ENCODE measurements at places on chromosomes 1 and 21.

- DNase-seq = no peak
Observed at GRCh38 chr21:44867464-44867863, 6.0 kb downstream of the PTTG1IP start.

GRCh38 chr1:49465486-49466185, 558.1 kb downstream of the AGBL4 start:
- no peak for DNase-seq

- no peak for DNase-seq
Observed at GRCh38 chr1:8685463-8685862, 132.0 kb downstream of the RERE start.

- no peak for DNase-seq
Observed at GRCh38 chr1:51422367-51423072, 92.2 kb upstream of the TTC39A start.

DNA sequence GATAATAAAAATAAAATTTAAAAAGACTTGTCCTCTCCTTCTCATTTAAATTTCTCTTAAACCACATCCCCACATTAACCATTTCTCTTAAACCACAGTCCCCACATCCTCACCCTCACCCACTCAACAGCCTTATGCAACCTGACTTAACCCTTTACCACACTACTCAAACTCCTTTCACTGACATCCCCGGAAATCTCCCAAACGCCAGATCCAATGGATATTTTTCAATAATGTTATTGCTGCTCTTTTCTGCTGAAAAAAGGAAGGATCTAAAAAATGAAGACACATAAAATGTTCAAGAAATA, 54.2 kb upstream of the EEIG2 start:
- DNase-seq = no peak

DNA sequence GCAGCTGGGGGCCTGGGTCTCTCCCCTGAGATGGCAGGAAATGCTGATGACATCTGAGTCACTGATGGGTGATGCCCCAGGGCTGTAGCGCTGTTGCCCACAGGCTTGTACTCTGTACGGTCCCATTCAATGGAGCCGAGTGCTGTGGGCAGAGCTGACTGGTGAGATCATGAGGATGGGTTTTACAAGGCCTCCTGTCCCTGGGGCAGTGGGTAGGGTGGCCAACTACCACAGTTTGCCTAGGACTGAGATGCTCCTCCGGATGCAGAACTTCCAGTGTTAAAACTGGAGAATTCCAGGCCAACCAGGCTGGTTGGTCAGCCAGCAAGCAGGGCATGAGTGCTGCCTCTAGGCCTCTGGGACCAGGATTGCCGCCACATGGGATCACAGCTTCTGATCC, 9.2 kb downstream of the PHLDA3 start:
- DNase-seq = no peak

GRCh38 chr1:9289711-9290485, 2.8 kb upstream of the SPSB1 start:
- DNase-seq = no peak

GRCh38 chr1:6489383-6489765, 2.1 kb downstream of the PLEKHG5 start:
- no peak for DNase-seq

- DNase-seq = no peak
Observed at GRCh38 chr1:246146804-246147523, 360.1 kb downstream of the SMYD3 start.

DNA sequence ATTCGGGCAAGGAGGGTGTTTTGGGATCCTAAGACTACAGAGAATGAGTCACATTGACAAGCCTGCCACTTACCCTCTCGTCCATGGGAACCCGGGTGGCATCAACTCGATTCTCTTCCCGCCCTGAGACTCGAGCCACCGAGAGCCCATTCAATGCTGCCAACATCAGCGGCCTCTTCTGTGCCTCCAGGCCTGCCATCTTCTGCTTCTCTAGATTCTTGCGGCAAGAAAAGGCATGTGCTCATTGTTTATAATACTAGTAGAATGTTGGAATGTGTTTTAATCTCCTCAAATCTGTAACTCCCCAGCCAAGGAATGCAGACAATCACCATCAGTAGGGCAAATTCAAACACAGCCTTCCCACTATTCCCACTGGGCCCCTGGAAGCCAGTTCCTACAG, 96.9 kb downstream of the SMYD2 start:
- no peak for DNase-seq

DNA sequence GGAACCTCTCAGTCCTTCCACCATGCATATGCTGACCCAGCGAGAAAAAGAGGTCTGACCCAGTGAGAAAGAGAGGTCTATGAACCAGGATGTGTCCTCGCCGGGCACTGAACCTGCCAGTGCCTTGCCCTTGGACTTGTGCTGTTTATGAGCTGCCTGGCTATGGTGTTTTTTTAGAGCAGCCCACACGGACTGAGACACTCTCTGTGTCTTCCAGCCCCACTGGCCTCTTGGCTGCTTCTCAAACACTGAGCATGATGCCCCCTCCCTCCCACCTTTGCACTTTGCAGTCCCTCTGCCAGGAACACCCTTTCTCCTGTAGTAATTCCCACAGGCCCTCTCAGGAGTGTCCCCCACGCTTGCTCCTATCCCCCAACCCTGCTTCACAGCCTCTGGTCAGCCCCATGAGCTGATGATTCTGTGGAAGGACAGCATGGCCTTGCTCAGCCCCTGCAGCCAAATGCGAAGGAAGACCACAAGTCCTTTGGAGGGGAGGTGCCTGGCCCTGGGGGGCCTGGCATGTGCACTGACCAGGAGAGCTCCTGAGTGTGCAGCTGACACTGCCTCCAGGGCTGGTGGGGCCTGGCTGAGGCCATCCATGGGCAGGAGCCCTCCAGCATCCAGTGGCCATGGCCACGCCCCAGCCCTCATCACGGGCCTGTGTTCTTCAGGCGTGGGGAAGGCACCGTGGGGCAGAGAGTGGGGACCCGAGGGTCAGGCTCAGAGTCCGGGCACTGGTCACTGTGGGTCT, 23.8 kb downstream of the WNT3A start:
- DNase-seq = no peak

DNA sequence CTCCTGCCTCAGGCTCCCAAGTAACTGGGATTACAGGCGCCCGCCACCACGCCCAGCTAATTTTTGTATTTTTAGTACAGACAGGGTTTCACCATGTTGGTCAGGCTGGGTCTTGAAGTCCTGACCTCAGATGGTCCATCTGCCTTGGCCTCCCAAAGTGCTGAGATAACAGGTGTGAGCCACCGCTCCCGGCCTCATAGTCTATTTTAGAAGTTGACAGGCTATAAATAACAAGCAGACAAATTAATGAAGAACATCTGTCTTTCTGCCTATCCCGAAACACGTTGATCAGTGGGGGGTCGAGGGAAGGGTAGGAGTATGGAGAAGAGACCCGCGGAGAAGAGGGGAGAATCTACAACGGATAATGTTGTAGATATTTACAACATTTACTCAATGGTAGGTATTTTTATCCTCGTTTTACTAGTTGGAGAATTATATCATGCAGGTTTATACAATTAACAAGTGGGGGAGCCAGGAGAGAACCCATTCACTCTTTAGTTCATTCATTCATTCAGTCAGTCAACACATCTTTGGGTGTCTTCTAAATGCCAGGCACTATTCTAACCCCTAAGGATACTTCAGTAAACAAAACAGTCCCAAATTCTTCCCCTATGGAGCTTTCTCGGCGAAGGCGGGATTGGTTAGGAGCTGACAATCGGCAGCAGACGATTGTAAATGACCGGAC, 497 bp upstream of the IFNAR2 start:
- DNase-seq = no peak

- no peak for DNase-seq
Observed at GRCh38 chr1:65904681-65905083, 112.0 kb downstream of the PDE4B start.

GRCh38 chr1:201456499-201457309, 12.3 kb downstream of the PHLDA3 start:
- DNase-seq = no peak

DNA sequence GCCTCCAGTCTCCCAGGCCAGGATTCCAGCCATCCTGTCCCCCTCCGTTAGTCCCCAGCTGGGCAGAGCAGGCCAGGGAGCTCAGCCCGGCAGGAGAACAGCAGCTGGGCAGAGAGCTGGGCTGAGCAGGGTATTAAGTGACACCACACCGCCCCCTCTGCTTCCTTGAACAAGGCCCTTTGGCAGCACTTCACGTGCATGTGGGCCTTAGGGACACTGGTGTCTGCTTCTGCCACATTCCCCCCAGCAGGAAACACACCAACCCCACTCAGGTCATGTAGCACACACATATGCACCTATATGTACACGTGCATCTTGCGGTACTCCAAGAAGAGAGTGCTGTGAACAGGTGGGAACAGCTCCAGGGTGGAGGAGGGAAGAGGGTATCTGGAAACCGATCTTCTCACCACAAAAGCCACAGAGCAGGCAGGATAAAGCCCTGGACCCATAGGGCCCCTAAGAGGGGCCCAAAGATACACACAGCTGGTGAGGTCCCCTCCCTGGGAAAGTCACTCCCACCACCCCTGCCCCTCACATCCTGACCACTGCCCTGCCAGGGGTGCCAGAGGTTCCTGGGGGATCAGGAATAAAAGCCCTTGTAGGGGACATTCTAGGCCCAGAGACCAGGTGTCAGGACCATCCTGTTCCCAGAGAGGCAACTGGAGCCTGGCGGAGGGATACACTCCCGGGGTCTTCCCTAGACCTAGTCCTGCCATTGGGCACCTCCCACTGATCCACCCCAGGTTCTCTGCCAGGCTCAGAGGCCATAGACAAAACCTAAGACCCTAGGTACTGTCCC, 4.5 kb downstream of the EPHA2 start:
- DNase-seq = no peak

GRCh38 chr1:214397497-214397896, 116.5 kb downstream of the SMYD2 start:
- DNase-seq = no peak

GRCh38 chr1:54356680-54357147, 49.5 kb downstream of the SSBP3 start:
- DNase-seq = no peak

GRCh38 chr1:156458181-156458503, 42.4 kb downstream of the MEF2D start:
- no peak for DNase-seq

- DNase-seq = no peak
Observed at GRCh38 chr1:207288315-207288714, 33.2 kb upstream of the CD55 start.

DNA sequence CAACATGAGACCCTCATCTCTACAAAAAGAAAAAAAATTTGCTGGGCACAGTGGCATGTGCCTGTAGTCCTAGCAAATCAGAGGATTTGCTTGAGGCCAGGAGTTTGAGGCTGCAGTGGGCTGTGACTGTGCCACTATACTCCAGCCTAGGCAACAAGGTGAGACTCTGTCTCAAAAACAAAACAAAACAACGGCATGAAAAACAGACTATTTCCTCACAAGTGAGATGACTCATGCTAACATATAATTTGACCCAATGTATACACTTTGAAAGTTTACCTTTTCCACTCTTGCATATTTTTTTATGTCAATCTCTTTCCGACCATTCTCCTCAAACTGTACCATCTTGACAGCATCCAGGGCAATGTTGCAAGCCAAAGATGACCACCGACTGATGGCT, 17.5 kb downstream of the CCT3 start:
- DNase-seq = no peak

DNA sequence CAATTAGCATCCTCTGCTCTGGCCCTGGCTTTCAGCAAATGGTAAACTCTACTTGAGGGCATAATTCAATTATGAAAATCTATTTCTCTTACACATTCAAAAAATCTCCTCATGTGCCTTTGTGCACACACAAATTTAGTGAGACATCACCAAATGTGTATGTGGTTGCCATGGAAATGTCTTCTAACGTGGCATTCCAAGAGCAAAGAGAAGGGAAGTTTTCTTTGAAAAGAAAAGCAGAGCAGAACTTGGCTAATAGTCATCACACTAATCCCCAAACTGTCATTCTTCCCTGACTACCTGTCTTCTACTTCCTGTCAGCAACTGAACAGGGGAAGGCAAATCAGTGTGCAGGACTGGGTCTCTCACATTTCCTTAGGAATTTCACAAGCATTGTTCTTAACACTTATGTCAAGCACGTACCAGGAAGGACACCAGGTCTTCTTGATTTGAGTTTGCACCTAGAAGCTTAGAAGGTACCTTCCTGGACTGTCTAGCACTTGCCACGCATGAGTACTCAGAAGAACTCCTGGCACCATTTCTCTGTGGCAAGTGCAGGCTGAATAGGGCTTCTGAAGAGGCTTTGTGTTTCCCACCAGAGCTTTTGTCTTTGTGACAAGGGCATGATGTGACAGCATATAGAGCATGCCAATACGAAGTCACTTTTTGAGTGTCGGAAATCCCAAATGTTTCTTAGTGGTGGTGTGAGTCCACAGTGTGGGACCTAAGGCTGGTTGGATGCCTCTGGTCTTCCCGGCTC, 32.3 kb downstream of the MAN1C1 start:
- no peak for DNase-seq

GRCh38 chr1:234924450-234925355, 203.9 kb downstream of the TOMM20 start:
- no peak for DNase-seq

- no peak for DNase-seq
Observed at GRCh38 chr1:160362168-160362957, 4.5 kb upstream of the NHLH1 start.

- no peak for DNase-seq
Observed at GRCh38 chr1:56003846-56004245, 575.5 kb downstream of the PLPP3 start.

- no peak for DNase-seq
Observed at GRCh38 chr1:114024049-114024448, 44.8 kb downstream of the OLFML3 start.

DNA sequence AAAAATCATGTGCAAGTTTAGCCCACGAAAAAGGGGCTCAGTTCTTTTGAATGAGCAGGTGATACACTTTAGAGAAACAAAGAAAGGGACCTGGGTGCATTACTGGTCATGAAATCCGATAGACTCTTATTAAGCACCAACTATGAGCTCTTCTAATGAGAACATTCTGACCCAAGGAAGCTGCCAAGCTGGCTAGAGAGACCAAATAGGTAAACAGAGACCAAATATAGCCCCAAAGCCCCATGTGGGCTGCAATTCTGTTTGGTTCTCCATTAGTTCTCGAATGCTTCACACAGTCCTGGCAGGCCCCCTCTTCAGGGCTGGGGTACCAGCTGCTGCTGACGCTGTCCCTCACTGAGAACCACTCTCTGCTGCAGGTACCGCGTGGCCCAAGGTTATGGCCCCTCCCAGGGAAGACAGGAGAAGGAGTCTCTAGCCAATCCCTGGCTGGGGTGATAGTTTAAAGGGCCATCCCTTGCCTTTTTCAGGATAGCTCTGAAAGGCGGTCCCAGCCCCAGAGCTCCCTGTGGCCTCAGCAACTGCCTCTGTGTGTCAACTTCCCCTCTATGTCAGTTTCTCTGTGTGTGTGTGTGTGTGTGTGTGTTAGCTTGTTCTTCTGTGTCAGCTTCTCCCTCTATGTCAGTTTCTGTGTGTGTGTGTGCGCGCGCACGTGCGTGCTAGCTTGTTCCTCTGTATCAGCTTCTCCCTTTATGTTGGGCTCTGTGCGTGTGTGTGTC, 7.1 kb upstream of the UBXN10 start:
- no peak for DNase-seq
